RPMI8226 (cell line): ENCODE measurements at places on chromosomes 2 and 18.

DNA sequence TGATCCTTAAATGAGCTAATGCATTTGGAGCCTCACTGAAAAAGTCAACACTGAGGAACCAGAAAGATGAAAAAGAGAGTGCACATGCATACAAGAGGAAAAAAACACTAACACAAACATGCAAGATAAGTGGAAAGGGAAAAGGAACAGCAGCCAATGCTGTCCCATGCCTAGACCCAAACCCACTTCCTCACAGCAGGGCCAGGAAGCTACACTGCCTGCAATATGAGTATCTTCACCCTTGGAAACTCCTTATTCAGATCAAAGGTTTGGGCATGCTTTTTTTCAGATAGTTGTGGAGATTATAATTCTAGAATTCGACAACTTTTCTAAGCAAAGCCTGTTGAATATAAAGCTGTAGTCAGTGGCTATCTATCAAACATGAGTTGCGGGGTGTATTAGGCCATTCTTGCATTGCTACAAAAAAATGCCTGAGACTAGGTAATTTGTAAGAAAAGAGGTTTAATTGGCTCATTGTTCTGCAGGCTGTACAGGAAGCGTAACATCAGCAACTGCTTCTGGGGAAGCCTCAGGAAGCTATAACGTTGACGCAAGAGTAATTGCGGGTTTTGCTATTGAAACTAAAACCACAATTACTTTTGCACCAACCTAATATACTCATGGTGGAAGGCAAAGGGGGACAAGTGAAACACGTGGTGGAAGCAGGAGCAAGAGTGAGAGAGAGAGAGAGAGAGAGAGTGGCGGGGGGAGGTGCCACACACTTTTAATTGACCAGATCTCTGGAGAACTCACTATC is 138.2 kb downstream of the MBD2 start:
- DNase-seq, result peak; percentile 78

DNA sequence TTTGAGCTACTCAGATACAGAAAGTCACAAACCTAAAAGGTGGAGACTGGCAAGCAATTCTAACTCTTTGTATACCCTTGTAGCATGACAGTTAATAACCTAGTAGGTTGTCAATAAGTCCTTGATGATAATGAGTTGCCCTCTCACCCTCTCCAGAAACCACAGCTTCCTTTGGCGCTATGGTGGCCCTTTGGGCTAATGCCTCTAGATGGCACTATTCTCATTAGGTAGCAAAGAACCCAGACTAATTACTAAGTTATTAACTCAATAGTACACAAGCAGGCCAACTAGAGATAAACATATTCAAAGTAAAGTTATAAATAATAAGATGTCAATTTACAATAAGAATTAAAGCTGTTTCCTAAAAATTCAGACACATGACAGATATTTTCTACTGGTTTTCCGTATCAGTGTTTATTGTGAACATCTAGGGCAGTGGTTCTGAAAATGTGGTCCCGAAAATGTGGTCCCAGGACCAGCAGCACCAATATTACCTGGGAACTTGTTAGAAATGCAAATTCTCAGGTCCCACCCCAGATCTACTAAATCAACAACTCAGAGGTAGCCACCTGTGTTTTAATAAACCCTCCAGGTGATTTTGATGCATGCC is 41.1 kb downstream of the LDAH start:
- DNase-seq, result peak; percentile 48

- no peak for DNase-seq
Measured at GRCh38 chr2:144515696-144516410, 4.1 kb downstream of the ZEB2 start.

DNA sequence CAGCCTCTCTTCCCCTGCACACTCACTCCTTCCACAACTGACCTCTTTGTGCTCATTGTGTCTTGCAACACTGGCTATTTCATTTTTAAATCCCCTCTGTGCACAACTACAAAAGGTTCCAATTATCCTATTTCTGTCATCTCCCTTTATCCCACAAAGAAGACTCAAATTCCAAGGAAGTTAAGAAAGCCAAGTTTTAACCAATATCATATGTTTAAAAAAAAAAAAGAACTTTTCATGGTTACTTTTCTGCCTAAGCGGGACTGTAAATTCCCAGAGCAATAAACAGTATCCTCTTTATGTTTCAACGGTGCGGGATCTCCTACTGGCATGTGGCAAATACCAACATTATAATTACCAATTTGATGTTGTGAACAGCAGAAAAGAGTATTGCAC is 83.8 kb downstream of the DOCK10 start:
- DNase-seq, result no peak
